ENCODE measurements at places on chromosomes 1 and 21.

GRCh38 chr1:1344655-1345361 is 4.4 kb downstream of the DVL1 start:
- no peak for DNase-seq

DNA sequence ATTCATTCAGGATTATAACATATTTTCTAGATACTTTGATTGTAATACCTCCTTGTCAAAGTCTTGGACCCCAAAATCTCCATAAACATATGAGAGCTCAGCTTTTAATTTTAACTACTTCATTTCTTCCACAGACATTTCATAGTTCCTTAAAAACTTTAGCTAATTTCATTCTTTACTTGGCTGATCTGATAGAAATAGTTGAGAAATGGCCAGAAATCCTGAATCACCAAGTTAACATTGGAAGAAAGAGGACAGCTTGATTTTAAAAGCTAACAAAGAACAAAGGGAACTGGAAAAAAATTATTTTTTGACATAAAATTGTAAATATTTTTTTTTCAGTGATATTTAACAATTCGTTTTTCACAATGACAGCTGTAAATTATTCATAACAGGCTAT is 216.5 kb downstream of the NTNG1 start:
- DNase-seq, result no peak

DNA sequence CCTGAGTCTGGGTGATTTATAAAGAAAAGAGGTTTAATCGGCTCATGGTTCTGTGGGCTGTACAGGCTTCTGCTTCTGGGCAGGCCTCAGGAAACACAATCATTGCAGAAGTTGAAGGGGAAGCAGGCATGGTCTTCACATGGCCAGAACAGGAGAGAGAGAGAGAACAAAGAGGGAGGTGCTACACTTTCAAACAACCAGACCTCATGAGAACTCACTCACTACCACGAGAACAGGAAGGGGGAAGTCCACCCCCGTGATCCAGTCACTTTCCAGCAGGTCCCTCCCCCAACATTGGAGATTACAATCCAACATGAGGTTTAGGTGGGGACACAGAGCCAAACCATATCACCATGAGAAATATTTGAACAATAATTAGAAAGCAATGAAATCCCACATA is 222.9 kb downstream of the FAM72C start:
- no peak for DNase-seq

- DNase-seq, result no peak
Measured at GRCh38 chr1:222090103-222090502, 348.2 kb upstream of the DUSP10 start.

DNA sequence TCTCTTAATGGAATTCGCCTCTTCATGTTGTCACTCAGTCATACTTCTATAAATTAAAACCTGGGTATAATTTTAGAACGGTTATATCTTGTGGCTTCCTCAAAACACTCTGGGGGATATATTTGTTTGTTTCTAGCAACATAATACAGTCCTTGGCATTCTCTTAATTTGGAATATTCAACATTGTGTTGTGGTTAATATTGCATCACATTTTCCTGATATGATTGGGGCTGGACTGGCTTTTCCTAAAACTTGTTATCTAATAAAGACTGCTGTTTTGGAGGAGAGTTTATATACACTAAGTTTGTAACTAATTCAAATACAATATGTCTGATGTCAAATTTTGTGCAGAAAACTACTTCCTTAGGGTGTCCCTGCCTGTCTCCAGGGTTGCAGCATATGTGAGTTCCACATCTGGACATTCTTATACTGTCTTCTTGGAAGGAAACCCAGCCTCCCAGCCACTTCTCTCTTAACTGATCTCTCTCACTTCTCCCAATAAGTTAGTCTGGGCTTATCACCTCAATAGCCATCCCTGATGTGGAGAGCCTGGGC is 892.6 kb downstream of the MRPL39 start:
- DNase-seq, result no peak

DNA sequence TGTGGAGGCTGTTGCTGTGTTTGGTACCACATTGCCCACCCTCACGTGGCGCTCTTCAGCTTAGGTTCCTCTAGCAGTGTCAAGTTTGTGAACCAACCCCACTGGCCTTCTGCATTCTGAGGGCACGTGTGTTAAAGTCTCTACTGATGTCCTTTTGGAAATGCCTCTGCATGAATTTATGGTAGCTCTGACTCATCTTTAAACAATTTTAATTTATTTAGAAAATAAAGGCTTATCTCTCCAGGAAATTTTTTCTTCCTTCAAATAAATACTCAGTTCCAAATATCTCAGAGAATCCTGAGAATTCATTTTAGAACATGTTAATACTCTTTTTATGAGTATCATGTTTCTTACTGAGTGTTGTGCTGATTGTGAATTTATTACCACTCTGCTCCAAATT is 5.5 kb downstream of the CD1D start:
- no peak for DNase-seq

DNA sequence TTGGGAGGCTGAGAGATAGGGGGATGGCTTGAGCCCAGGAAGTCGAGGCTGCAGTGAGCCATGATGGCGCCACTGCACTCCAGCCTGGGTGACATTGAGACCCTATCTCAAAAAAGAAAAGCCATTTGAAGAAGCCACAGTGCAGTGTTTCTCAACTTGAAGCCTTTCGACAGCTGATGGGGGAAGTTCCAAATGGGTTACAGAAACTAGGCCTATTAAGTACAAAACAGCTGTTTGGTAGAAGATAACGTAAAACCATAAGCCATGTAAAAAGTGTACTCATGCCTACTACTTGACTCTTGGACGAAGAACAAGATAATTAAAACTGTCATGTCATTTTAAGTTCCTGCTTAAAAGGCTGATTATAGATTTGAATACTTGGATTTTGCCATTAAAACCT is 16.6 kb downstream of the COPA start:
- no peak for DNase-seq

- DNase-seq, result no peak
Measured at GRCh38 chr1:177137814-177138213, 26.7 kb downstream of the ASTN1 start.
